SK-MEL-5 (cell line): ENCODE measurements at places on chromosomes 1 and 21.

- no peak for DNase-seq
Measured at GRCh38 chr1:206829282-206829681, 36.1 kb upstream of the IL20 start.

DNA sequence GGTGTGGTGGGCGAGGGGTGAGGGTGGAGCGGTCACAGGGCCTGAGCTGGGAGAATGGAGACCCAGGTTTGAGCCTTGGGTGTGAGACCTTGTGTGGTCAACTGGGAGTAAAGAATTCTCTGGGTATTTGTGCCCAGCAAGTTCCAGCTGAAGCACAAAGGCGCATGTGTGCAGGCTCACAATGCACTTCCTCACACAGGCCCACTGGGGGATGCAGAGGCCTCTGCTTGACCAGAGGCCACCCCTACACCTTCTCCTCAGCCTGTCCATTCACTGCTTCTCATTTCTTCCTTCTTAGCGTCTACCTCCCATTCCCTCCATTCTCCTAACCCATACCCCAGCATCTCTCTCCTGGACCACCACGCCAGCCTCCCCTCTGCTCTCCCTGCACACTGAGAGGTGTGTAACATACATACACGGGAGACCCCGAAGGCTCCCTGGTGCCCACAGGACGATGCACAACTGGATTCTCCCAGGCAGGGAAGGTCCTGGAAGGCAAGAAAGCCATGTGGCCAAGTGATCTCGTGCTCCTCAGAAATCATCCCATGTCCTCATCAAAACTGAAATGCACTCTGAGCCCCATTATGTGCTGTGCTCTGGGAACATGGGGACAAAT lies 12.3 kb upstream of the TTC39A start:
- DNase-seq = peak; percentile 35

DNA sequence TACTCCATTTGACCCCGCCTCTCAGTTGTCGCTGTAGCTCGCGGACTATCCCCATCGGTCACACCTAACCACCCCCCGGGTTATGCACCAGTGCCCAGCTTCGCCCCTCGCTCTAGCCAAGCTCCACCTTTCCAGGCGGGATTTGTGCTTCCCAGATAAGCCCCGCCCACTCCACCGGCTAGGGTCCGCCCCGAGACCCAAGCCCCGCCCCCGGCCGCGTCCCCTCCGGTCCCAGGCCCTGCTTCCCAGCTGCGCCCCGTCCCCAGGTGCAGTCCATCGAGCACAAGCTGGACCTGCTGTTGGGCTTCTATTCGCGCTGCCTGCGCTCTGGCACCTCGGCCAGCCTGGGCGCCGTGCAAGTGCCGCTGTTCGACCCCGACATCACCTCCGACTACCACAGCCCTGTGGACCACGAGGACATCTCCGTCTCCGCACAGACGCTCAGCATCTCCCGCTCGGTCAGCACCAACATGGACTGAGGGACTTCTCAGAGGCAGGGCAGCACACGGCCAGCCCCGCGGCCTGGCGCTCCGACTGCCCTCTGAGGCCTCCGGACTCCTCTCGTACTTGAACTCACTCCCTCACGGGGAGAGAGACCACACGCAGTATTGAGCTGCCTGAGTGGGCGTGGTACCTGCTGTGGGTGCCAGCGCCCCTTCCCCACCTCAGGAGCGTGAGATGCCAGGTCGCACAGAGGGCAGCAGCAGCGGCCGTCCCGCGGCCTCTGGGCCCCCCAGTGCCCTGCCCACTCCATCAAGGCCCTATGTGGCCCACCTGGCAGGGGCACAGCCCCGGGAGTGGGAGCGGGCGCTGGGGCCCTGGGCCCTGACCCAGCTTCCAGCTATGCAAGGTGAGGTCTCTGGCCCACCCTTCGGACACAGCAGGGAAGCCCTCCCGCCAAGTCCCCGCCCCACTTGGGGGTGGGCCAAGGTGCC lies 23.9 kb downstream of the CITED4 start:
- no peak for DNase-seq

DNA sequence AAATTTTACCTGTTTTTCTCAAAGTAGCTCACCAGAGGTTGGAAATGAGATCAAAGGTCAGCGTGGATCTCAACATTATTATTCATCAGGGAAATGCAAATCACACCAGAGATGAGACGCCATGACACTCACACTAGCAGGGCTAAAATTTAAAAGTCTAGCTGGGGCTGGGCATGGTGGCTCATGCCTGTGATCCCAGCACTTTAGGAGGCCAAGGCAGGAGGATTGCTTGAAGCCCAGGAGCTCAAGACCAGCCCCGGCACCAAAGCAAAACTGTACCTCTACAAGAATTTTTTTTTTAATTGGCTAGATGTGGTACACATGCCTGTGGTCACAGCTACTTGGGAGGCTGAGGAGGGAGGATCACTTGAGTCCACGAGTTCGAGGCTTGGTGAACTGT lies 41.4 kb upstream of the PCBP3 start:
- DNase-seq = no peak

- DNase-seq = no peak
Measured at GRCh38 chr1:961132-961669, 817 bp downstream of the KLHL17 start.

GRCh38 chr21:42338729-42339715 lies 11.8 kb downstream of the TFF2 start:
- no peak for DNase-seq

GRCh38 chr21:41100826-41101550 lies 67.0 kb upstream of the BACE2 start:
- DNase-seq = no peak

DNA sequence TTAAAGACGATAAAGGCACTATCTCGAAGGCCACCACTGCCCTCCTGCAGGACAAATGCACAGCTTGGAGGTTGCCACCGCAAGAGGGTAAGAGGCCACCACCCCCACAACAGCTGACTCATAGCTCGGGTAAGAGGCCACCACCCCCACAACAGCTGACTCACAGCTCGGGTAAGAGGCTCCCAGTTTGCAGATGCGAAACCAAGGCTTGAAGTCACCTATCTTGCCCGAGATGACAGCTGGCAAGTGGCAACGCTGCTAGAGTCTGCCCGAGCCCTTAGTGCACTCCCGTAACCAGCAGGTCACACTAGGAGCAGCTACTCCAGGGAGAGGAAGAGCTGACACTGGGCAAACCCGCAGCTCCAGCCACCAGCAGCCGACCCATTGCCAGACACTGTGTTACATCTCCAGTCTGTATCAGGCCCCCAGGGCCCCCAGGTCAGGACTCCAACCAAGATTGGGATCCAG lies 17.1 kb upstream of the SPSB1 start:
- DNase-seq = no peak

GRCh38 chr1:162169031-162169790 lies 99.7 kb downstream of the NOS1AP start:
- no peak for DNase-seq

DNA sequence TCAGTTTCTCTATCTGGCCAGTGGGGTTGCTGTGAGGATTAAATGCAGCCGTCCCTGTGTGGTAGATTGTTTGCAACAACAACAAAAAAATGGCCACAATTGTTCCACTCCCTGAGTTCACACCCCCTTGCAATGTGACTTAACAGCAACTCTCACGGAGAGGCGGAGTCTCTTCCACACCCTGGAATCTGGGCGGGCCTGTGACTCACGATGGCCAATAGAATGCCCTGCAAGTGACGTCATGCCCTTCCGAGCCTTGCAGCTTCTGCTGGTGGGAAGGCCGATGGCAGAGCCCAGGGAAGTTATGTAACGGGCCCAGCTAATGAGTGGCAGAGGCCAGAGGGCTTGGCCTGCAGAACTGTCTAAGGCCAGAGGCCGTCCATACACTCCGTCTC lies 87.9 kb downstream of the RIPK4 start:
- DNase-seq = peak; percentile 95

GRCh38 chr1:103129255-103129654 lies 20.9 kb upstream of the COL11A1 start:
- DNase-seq = no peak

DNA sequence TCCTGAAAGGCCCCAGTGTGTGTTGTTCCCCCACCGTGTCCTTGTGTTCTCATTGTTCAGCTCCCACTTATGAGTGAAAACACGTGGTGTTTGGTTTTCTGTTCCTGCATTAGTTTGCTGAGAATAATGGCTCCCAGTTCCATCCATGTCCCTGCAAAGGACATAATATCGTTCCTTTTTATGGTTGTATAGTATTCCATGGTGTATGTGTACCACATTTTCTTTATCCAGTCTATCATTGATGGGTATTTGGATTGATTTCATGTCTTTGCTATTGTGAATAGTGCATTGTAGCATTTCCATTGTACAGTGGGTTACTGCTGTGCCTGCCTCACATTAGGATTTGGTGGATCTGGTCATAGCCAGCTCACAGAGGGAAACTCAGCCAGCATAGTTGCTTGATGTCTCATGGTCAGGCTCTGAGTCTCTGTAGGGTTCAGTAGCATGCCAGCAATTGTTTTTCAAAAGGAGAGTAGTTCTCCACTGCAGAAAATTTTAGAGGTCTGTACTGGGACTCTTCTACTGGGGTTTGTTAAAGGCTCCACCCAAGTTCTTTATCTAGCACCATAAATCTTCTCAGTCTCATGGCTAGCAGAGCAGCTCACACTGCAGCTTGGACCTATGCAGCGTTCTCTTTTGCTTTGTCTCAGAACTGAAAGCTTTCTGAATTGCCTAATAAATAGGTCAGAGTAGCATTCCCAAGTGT lies 41.0 kb downstream of the RUNX3 start:
- no peak for DNase-seq

DNA sequence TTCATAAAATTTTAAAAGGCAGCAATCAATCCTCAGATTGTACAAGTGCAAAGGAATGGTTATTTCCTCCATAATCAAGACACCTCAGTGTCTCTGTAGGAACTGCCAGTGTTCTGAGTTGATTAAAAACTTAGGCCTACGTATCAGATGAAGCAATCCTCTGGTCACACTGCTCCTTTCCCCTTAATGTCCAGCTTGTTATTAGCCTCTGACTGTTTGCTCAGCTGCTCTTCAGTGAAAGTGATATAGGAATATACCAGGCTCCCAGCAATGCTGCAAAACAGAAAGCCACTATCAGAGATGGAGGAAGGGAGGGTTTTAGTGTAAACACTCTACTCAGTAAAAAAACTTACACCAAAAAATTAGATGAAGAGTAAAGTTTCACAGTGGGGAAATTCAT lies 49.8 kb downstream of the SLC35D1 start:
- DNase-seq = no peak

- no peak for DNase-seq
Measured at GRCh38 chr1:154856049-154856448, 14.0 kb downstream of the KCNN3 start.

DNA sequence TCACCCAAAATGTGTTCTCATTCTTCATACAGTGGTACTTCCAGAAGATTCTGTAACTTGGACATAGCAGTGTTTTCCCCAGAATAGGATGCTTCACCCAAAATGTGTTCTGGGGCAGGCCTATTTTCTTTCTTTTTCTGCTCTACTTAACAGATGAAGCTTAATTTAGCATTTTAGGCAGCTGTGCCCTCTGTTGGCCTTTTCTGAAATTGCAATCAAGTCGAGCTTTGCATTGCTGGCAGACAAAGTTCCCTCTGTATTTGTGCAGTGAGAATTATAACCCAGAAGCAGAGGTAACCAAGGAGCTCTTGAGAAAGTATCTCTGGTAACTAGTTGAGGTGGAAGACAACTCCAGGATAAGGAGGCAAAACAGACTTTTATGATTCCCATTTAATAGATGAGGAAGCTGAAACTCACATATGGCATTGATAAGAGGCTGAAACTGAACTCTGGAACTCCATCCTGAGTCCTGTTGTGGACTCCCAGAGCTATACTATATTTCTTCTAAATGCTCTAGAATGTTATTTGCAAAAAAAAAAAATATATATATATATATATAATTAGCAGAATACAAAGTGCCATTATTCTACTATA lies 50.3 kb upstream of the L1TD1 start:
- peak; percentile 71 for DNase-seq

DNA sequence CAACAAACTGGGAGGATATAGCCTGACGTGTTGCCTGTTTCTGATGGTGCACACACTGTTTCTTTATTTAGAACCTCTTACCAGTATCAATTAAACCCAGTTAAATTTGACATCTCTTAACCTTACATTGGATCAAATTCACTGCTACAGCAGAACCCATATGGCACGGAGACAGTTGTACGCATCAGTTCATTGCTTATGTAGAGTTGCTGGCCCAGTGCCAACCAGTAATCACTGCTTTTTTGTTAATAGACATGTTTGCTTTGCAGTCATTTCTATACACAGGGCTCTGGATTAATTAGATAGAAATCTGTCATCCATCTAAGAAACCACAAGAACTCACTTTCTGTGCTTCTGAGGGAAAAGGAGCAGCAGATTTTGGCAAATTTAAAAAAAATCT lies 154.0 kb downstream of the RWDD3 start:
- no peak for DNase-seq

- DNase-seq = peak; percentile 84
Measured at GRCh38 chr1:211625040-211625439, 46.1 kb upstream of the SLC30A1 start.

- DNase-seq = no peak
Measured at GRCh38 chr1:94276988-94277434, 39.6 kb upstream of the ARHGAP29 start.

DNA sequence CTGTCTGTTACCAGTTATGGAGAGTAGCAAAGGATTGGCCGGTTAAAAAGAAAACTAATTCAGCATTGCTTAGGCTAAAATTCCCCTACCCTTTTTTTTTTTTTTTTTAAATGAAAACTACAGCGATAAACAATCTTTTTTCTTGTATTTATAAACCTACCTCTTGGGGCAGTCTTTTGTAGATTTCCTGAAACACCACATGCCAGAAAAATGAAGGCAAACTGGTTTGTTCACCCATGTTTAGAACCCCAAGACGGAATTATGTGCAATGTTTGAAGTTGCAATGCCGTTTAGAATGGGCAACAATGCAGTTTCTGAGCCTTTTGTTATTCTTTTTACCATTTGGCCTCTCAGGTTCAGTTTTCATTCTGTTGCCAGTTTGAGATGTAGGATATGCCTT lies 59.1 kb downstream of the PRDM2 start:
- DNase-seq = no peak

GRCh38 chr1:248009681-248010080 lies 3.8 kb upstream of the OR2L5 start:
- DNase-seq = no peak

DNA sequence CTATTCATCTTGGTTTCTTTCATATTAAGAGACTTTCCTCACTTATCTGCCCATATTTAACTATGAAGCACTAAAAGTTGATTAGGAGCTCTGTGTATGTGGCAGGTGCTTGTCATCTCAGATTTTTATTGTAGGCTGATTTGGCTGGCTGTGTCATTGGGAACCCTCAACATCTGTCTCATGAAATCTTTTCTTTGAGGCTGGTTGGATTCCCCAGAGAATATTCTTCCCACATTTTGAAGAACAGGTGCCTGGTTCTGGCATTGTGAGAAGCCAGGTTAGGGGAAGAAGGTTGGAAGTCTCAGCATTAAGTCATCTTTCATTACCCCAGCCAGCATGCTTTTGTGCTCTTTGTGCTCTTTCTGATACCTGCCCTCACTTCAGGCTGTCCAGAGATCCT lies 37.1 kb downstream of the EEIG2 start:
- no peak for DNase-seq

DNA sequence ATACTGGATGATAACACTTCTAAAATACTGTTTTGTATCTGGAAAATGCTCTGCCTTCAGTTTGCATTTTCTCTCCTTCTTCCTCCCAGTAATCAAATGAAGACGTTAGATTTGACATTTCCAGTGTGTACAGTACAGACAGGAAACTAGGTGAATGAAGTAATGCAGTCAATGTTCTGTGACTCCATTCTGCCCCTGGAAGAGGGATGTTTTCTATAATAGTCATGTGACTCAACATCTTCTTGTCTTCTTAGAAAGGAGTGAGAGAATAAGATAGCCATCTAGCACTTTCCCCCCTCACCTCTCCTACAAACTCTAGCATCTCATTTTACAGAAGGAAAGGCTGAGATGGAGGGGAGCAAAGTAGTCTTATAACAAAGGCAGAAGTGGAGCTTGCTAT lies 77.6 kb downstream of the DDR2 start:
- no peak for DNase-seq

GRCh38 chr1:14946684-14947238 lies 206.8 kb upstream of the TMEM51 start:
- no peak for DNase-seq
